Aorta (tissue), 5 donors: ENCODE measurements at places on chromosomes 1 and 21. TPM values are rescaled to one million over a fixed set of nuclear protein-coding genes. Genes with fewer than 3 reads are reported as not detected.

The SYT2 gene
- 0.09 TPM for total RNA-seq

The MNDA gene
- 11.3 TPM for total RNA-seq

The ANKRD35 gene
- 3.8 TPM for total RNA-seq

The MYBPH gene
- not detected for total RNA-seq

The LCE1E gene
- not detected for total RNA-seq

The LRRC71 gene
- 0.42 TPM for total RNA-seq

DNA sequence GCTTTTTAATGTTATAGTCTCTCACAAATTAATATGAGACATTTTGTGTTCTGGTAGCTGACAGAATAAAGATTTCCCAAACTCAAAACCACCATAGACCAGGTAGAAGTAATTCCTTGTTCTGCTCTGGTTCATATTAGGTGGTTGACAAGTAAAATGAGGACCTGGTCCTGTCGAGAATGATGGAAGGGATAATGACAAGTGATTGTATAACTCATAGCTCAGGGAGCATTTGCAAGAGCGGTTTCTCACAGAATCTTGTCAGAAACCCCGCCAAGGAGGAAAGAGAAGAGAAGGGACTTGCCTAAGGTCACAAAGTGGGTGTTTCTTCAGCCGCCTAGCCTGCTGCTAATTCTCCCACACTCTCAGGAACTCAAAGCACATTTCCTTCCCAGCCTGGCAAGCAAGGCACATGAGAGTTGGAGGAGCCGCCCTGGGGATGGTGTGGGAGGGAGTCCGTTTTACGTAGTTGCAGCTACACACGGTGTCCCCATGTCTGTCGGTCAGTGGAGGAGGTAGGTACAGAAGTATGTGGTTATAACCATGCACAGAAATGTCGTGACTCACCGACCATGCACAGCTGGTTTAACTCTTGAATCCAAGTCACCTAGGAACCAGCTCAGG lies 46.5 kb downstream of the SAMD13 start:
- DNase-seq: no peak

- DNase-seq: no peak
Observed at GRCh38 chr21:43294194-43294902, 125.5 kb downstream of the CRYAA start.

DNA sequence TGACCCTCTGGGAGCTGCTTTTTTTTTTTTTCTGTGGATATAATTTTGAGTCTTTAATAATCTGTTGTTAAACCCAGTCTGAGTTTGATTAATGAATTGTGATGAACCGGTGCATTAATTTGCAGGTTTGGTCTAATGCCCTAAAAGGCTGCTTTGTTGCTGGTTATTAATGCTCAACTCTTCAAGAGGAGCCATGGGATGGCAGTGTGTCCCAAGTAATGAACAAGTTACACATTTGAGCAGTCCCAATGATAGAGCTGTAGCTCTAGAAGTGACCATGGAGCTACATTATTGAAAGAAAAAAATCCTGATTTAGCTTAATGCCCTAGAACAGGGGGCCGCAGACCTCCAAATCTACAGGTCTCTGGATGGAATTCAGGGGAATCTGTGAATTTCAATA lies 53.1 kb downstream of the RWDD3 start:
- DNase-seq: no peak

DNA sequence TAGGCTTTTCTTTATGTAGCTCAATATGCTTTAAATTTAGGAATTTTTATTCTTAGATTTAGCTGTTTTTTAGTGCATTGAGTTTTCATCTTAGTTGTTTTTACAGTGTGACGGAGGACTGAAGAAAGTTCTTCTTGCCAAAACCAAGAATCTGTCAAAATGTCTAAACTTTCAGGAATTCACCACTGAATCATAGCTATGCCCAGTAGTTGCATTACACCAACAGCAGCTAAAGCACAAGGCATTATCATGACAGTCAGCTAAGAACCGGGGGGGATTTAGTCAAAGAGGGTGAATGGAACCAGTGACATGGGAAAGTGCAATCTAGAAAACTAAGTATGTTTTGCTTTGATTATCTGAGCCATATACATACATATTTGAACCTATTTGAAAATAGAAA lies 6.5 kb upstream of the C1orf146 start:
- DNase-seq: no peak

GRCh38 chr1:160046494-160047110 lies 14.8 kb upstream of the PIGM start:
- no peak for DNase-seq

DNA sequence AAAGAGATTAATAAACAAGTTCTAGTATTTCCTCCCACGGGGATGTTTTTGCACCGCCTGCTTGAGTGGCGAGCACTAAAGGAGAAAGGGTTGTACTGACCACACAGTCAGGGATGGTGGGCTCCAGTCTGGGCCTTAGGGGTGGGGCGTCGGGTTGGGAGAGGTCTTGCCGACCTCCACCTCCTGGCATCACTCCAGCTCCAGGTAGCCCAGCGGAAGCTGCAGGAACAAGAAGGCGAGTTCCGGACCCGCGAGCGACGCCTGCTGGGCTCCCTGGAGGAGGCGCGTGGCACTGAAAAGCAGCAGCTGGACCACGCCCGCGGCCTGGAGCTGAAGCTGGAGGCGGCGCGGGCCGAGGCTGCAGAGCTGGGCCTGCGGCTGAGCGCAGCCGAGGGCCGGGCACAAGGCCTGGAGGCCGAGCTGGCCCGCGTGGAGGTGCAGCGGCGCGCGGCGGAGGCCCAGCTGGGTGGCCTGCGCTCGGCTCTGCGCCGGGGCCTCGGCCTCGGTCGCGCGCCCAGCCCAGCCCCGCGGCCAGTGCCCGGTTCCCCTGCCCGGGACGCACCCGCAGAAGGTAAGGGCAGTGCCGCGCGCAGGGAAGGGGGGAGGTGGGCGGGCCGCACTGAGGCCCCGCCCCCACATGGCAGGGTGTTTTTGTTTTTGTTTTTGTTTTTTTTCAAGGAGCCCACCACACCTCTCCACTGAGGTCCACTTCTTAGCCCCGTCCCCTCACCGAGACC lies 19.7 kb downstream of the MFAP2 start:
- DNase-seq: peak; percentile 92

DNA sequence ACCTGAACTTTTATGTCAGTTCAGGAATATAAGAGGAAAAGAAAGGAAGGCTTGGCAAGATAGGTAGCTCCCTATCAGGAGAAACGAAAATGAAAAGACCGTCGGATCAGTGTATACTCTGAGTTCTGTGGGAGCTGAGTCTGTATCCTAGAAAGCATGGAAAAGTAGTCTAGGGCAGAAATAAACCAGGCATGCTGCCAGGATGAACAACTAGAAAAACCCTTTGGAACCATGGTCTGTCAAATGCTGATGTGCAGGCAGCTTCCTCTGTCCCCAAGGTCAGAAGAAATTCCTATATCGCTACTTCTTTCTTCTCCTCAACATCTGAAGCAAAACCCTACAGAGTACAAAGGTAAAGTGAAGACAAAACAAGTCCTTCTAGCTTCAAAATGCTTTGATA lies 268.8 kb downstream of the ST6GALNAC3 start:
- DNase-seq: no peak

- DNase-seq: no peak
Observed at GRCh38 chr1:57857809-57858208, 433.9 kb upstream of the DAB1 start.

DNA sequence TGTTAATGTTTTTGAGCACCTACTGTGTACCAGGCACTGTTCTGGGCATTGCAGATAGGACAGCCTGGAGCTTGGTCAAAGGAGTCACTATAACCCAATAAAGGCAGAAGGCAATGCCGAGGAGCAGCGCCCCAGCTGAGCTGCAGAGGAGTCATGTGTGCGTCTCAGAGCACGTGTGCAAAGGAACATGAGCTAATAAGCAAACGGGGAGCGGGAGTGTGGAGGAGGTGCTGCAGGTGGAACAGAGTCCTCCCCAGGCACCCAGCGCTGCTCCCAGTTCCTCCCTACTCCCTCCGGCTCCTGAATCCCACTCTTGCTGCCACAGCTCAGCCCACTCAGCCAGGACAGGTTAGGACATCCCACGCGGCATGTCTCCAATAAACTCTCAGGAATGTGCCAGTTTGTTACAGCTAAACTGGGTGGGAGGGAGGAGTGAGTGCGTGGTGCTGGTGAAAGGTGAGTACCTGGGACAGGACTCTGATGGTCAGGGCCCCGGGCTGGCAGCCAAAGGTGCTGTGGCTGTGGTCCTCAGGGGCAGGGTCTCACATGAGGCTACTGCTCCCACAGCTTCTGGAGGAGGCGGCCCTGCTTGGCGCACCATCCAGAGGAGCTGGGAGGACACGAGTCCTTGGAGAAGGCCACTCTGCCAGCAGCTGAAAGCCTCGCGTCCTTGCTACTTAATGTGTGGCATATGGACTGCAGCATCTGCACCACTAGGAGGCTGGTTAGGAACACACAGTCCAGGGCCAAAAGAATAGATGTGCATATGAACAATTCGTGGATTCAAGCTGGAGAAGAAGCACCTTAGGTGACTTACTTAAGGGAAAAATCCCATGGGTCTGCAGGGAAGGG lies 52.3 kb downstream of the GRIK3 start:
- no peak for DNase-seq

GRCh38 chr1:168939110-168939946 lies 167.2 kb upstream of the ATP1B1 start:
- DNase-seq: no peak

DNA sequence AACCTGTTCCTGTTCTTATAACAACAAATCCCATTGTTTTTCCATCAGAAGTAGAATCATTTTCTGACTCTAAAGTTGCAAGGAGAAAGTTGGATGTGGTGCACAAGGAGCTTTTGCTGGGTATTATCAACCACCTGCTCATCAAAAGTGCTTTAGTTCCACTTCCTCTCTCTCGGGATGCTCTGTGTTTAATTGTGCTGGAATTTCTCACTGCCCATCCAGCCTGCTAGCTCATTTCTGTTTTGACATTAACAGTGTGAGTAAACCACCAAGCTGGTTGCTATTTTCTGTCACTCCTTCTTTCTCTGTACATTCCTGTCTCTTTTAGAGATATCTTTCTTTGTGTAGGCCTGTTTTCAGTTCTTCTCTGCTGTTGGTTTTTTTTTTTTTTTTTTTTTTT lies 6.0 kb downstream of the KDM4A start:
- no peak for DNase-seq

DNA sequence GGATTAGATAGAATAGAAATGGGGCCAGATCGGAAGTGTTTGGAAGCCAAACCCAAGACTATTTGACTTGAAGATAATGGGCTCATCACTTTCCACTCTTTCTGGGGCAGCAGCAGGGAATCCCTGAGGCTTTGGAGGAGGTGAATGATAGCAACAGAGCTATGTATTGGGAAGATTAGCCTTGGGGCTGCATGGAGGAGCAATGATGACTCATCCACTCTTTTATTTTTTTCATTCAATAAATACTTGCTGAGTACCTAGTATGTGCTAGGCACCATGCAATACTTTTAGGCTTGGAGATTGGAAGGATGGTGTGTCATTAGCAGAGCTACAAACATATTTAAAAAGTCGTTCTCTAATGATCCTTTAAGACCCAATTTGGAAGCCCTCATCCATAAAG lies 166.9 kb upstream of the FOXD3 start:
- DNase-seq: no peak

DNA sequence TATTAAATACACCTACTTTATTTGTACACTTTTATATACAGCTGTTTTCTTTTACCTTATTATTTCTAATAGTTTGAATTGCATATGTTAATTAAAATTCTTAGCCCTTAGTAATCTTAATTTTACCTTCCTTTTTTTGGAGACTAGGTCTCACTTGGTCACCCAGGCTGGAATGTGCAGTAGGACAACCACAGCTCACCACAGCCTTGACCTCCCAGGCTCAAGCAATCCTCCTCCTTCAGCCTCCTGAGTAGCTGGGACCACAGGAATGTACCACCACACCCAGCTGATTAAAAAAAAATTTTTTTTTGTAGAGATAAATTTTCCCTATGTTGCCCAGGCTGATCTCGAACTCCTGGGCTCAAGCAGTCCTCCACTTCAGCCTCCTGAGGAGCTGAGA lies 15.0 kb upstream of the SDC3 start:
- no peak for DNase-seq

GRCh38 chr21:42386034-42386591 lies 9.7 kb downstream of the TMPRSS3 start:
- no peak for DNase-seq

- DNase-seq: no peak
Observed at GRCh38 chr1:18373882-18374493, 106.7 kb upstream of the KLHDC7A start.

GRCh38 chr1:230517786-230518185 lies 91.7 kb upstream of the PGBD5 start:
- DNase-seq: no peak

GRCh38 chr1:160618763-160619274 lies 28.0 kb downstream of the SLAMF1 start:
- no peak for DNase-seq

DNA sequence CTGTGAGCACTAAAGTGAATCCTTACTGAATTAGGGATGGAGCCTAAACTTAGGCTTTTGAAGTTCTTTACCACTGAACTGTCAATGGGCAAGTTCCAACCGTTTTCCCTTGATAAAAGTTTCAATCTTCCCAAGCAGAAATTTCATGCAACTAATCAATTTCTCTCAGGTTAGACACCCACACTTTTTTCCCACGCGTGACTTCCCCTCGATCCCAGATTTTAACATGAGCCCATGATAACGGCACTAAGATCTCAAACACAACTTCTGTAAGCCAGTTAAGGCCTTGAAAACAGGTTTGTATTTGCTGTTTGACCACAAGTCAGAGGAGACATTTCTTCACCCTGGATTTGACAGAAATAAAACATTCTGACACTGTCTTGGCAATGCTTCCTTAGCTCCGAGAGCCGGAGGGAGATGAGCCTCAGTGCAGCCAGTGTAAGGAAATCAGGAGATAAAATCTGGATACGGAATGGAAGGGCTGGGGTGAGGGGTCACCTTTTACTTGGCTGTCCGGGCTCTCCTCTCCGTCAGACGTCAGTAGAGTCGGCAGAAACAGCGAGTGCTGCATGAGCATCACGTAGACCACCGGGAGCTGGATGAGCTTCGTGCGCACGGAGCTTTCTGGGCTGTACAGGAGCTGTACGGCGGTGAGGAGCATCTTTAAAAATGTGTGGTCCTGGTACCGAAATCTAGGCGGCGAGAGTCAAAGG lies 39.7 kb downstream of the MRAP start:
- DNase-seq: no peak

GRCh38 chr1:112737573-112737972 lies 22.4 kb upstream of the PPM1J start:
- no peak for DNase-seq

DNA sequence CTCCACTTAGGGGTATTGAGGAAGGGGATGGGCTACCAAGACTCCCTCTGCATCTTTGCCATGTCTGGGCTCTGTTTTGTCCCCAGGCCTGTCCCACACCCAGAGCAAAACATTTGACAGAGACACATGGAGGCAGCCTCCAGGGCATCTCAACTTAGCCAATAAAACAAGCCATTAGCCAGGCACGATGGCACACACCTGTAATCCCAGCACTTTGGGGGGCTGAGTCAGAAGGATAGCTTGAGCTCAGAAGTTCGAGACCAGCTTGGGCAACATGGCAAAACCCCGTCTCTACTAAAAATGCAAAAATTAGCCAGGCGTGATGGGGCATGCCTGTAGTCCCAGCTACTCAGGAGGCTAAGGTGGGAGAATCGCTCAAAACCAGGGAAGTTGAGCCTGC lies 120.3 kb upstream of the IPO9 start:
- no peak for DNase-seq
